CD4-positive, alpha-beta memory T cell (primary cell): ENCODE measurements at places on chromosomes 13 and 19. TPM values are rescaled to one million over a fixed set of nuclear protein-coding genes. Genes with fewer than 3 reads are reported as not detected.

DNA sequence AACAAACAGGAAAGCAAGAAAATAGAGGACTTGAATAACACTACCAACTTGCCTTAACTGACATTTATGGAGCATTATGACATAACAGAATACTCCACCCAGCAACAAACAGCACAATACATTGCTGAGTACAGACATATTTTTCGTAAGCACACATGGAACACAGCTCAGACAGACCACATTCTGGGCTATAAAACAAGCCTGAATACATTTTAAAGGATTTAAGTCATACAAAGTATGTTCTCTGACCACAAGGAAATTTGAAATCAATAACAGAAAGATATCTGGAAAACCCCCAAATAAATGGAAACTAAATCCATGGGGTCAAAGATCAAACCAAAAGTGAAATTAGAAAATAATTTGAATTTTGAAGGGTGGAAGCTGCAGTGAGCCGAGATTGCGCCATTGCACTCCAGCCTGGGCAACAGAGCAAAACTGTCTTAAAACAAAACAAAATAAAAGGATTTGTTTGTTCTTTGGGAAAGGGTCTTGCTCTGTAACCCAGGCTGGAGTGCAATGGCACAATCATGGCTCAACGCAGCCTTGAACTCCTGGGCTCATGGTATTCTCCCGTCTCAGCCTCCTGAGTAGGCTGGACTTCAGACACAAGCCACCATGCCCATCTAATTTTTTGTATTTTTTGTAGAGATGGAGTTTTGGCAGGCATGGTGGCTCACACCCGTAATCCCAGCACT, 5.6 kb downstream of the ZDHHC20 start:
- DNase-seq = no peak

DNA sequence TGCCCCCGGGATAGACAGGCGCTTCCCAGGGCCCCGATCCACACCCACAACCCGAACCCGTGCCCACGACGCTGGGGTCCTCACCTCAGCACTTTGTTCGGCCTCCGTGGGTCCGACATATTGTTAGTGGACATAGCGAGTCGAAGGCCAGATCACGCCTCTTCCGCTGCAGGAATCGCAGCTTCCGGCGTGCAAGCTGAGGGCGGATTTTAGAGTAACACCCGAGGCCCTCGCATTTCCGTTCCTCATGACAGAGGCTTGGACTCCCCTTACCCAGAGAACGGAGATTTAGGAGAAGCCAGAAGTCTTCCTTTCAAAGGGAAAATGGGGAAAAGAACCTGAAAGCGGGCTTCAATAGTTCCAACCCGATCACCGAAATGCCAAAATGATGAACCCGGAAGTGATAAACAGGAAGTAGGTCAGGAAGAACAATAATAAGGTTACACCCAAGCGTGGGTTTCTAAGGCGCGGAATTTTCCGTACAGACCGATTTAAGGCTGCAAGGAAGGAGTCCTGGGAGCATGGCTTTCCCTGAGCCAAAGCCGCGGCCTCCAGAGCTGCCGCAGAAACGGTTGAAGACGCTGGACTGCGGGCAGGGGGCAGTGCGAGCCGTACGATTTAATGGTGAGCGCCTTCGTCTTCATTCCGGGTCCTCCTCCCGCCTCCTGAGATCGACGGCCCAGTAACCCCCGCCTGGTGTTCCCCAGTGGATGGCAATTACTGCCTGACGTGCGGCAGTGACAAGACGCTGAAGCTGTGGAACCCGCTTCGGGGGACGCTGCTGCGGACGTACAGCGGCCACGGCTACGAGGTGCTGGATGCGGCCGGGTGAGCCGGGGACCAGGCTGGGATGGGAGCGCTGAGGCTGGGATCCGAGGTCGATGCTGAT, 2.9 kb downstream of the WDR83 start:
- peak; percentile 84 for DNase-seq

GRCh38 chr19:40524655-40525054, 52.0 kb upstream of the SHKBP1 start:
- no peak for DNase-seq

DNA sequence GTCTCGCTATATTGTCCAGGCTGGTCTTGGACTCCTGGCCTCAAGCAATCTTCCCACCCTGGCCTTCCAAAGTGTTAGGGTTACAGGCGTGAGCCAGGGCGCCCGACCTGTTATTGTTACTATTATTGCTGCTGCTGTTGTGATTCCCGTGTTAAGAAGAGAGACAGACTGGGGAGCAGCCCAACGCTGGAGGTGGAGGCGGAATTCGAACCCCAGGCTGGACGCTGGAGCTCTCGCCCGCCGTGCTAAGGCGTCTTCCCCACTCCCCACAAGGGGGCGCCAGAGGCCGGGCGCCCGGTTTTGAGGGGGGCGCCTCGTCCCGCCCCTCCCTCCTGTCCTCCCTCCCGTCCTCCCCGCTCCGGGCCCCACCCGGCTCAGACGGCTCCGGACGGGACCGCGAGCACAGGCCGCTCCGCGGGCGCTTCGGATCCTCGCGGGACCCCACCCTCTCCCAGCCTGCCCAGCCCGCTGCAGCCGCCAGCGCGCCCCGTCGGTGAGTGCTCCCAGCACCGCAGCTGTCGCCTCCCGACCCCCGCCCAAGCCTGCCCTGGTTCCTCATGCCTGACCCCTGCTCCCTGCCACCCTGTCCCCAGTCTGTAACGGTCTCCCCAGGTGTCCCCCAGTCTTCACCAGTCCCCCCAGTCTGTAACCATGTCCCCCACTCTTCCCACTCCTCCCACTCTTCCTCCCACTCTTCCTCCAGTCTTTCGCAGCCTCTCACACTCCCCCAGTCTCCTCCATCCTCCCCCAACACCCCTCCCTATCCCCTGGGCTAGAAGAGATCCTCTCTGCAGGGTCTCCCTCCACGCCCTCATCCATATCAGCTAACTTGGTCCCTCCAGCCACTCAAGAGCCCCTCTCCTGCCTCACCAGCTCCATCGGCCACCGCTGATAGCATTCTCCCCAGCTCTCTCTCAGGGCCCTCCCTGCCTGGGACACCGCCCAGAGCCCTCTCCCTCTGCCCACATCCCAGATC, at the start of gene EHD2:
EHD2 (plus strand) TSS at position 377 of the 976 bp plus-strand sequence. CDS start 3,191 bp downstream, outside the sequence.
- peak; percentile 34 for DNase-seq

DNA sequence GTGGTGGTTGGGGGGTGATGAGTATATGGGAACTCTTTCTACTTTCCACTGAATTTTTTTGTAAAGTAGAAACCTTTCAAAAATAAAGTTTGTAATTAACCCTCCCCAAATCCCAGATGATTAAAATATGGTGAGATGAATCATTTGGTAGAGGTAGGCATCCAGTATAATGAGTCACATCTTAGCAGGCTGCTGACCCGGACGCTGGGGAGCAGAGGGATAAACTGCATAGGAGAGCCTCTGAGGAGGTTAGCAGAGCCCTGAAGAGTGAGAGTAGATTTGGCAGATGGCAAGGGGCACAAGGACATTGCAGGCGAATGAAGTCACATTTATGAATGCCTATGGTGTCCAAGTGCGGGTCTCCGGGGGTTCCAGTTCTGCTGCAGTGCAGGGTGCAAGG, 293.8 kb downstream of the FGF9 start:
- DNase-seq = no peak

Gene NCR1
- not detected for polyA plus RNA-seq

Gene DIAPH3
- not detected for polyA plus RNA-seq

Gene ZGLP1
- 0.32 TPM for polyA plus RNA-seq

Gene RGCC
- 137 TPM for polyA plus RNA-seq
